ENCODE measurements at places on chromosomes 5 and 9. TPM values are rescaled to one million over a fixed set of nuclear protein-coding genes. Genes with fewer than 3 reads are reported as not detected.

The PCDHGA3 gene
- total RNA-seq: 2.6 TPM

The SLC46A2 gene
- total RNA-seq: not detected

The BAAT gene
- not detected for total RNA-seq

The PAEP gene
- not detected for total RNA-seq

The MCIDAS gene
- not detected for total RNA-seq

The CAMK2A gene
- total RNA-seq: 3.8 TPM

The FBLL1 gene
- total RNA-seq: 0.44 TPM

The PCDHA1 gene
- total RNA-seq: not detected

The PCDHA11 gene
- total RNA-seq: 0.50 TPM

The SLC25A46 gene
- 128 TPM for total RNA-seq

The GLRA1 gene
- total RNA-seq: not detected

The FGD3 gene
- not detected for total RNA-seq

The BBLN gene
- total RNA-seq: 31.0 TPM

The IL9 gene
- total RNA-seq: not detected

The RANBP3L gene
- total RNA-seq: not detected

The SH3GL2 gene
- 0.15 TPM for total RNA-seq

The VCAN gene
- total RNA-seq: 384 TPM

The PLAC8L1 gene
- total RNA-seq: not detected

The SPINK13 gene
- total RNA-seq: not detected

The SPATA31E1 gene
- total RNA-seq: not detected

The TMEM215 gene
- total RNA-seq: not detected

The ANXA2R gene
- total RNA-seq: 1.7 TPM

Measured in smooth muscle cell of trachea (primary cell).